ENCODE measurements at places on chromosomes 1 and 21.

DNA sequence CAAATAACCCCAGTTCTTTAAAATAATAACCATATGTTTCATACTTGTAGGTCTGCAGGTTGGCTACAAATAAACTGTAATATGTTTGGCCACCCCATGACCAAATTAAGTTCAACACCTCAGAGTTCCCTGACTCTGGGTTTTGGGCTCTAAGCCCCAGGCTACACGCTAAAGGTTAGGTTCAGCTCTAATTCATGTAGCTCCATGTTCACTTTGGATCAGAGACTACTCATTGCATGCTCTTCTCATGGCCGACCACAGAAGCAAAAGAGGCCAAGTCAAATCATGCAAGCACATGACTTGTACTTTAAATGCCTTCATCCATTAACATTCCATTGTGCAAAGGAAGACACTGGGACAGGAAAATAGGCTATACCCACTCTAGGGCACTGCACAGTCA lies 66.2 kb downstream of the MRPL39 start:
- DNase-seq, result no peak

DNA sequence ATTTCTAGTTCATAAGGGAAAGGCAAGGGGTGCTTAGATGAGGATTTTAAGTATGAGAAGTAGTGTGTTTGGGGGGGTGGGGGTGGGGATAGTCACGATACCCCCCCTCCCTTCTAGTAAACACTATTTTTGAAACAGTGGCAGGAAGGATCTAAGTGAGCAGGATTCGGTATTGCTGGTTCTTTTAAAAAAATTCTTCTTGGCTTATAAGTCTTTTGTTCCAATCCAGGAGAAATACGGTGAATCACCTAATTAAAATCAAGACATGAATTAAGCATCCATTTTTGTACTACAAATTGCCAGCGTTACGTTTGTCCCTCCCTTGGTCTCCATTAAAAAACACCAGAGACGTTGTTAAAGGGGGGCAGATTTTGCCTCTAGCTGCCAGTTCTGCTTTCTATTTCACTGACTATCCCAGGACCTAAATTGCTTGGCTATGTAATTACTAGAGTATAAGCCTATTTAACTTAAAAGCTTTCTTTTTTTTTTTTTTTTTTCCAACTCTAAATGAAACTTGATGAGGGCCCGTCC lies 911 bp downstream of the LMO4 start:
- no peak for DNase-seq

DNA sequence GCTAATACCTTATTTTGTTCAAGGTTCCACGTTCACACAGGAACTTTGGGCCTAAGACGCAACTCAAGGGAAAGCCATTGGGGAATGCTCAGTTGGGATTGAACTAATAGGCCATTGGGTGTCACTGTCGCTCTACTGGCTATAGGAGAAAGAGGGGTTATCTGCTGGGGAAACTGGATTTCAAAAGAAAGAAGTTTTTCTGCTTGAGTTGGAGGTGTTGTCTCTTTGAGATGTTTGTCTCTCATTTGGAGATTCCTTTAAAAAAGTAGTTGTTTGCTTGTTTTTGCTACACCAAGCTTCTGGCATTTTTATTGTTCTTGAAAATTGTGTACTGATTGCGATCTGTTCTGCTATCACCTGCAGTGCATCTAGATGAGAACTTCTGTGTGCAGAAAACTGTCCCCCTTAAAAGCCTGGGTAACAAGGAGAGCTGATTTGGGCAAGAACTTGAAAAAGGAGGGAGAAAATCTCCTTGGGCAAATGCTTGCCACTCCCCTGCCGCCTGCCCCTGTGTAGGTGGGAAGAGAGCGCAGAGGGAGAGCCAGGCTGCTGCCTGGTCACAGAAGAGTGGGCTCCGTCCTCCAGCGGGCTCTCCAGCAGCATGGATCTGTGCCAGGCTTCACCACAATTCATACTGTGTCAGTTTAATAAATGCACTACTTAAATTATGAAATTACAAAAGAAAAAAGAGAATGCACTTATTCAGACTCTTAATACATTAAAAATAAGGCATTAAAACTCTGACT lies 39.9 kb downstream of the PEX14 start:
- no peak for DNase-seq

DNA sequence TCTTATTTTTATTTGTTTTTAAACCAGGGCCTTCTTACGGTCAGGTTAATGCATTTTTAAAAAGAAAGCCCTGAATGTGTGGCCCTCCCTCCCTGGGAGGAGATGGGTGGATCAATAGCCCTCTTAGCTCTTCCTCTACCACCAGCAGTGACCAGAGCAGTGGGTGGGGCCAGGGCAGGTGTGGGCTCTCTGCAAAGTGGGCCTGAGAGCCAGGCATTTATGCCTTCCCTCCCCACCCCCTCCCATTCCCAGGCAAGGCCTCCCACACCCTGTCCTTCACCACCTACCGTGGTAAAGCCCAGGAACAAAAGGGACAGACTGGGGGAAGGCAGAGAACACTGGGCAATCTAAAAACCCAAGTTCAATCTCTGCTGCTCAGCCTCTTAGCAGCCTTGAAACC lies 63.9 kb downstream of the SSBP3 start:
- no peak for DNase-seq

GRCh38 chr1:10232163-10232562 lies 21.8 kb downstream of the KIF1B start:
- no peak for DNase-seq

- DNase-seq, result no peak
Observed at GRCh38 chr1:185367218-185367617, 50.2 kb upstream of the IVNS1ABP start.

DNA sequence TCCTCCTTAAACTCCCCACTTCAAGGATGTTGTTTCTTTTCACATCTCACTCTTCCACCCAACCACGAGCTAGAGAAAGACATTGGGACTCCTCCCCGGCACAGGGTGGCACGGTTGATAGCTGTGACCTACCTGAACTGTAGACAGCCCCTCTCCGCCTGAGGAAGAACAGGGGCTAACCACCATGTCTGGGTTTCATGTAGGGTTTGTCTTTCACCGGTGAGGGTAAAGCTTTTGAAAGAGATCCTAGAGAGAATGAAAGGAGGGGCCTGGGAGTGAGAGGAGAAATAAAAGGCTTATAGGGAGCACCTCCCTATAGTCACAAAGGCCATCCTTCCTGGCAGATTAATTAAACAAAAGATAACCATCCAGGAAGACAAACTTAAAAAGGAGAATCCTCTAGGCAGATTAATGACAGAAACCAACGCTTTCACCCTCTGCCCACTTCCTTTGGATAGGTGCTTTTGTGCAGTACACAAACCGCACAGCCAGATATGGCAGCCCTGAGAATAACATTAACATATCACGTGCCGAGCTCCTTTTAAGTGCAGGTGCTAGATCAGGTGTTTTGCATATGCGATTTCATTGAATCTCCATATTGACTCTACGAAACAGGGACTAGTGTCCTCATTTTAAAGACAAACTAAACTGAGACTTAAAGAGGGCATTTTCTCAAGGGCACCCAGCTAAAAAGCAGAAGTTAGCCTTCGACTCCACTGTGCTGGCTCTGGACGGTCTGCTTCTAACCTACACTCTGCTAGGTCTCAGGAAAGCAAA lies 178.1 kb upstream of the RUNX1 start:
- no peak for DNase-seq

DNA sequence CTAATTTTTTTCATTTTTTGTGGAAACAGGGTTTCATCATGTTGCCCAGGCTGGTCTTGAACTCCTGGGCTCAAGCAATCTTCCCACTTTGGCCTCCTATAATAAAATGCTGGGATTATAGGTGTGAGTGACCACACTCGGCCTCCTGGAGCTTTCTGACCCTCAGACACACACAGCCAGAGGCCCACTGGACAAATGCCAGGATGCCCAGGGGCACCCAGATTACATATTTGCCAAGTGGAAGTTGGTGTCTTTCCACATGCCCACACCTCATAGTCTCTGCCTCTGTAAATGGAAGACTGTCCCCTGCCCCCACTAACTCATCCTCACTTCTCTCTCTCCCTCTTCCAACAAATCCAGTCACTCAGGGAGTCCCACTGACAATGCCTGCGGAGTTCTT lies 63.4 kb upstream of the LRP8 start:
- no peak for DNase-seq

GRCh38 chr1:171457412-171457811 lies 27.9 kb upstream of the PRRC2C start:
- DNase-seq, result no peak

DNA sequence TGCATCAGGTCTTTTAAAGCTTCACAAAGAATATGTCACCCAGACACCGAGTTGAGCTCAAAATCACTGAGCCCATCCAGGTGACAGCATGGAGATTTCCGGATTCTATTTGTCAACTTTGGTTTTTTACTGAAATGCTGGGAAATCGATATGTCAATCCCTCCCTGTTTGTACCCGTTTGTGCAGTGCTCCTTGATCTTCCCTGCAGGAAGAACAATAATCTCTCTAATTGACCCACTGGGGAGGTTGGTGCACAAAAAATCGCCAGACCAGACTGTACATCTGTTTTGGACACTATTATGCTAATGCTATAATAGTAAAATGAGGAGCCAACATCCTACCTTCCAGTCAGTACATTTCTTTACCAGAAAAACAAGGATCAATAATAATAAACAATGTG lies 1.8 kb downstream of the BARHL2 start:
- no peak for DNase-seq

DNA sequence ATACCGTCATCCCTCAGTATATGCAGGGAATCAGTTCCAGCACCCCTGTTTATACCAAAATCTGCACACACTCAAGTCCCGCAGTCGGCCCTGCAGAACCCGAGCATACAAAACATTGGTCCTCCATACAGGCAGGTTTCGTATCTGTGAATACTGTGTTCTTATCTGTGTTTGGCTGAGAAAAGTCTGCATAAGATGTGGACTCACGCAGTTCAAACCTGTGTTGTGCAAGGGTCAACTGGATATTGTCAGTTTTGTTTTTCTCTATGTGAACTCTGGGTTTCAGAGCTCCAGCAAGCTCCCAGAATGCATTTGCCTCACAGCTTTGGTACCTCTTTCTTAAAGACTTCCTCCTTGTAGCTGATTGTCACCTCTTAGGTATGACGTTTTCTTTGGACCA lies 100.6 kb downstream of the NR5A2 start:
- DNase-seq, result no peak

DNA sequence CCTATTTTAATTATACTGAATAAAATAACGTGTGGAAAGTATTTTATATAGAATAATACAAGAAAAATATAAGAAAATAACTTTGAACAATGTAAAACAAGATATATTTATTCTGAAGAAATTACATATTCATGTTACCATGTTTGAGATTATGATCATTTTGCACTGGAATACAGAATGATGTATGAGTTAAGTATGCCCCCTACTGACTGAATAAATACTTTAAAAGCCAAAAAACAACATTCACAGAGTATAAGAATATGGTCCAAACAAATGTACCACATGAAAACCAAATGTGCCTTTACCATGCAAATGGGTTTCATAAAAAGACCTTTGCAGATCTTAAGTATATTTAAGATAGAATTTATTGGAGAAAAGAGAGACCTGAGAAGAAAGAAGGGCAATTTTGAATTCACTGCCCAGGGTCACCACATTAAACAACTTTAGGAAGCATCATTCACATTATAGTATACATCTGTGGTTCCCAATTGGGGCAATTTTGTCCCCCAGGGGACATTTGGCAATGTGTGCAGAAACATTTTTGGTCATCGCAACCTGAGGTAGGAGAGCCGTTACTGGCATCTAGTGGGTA lies 136.6 kb upstream of the GFI1 start:
- no peak for DNase-seq

- no peak for DNase-seq
Observed at GRCh38 chr1:167272369-167272957, 51.8 kb downstream of the POU2F1 start.

DNA sequence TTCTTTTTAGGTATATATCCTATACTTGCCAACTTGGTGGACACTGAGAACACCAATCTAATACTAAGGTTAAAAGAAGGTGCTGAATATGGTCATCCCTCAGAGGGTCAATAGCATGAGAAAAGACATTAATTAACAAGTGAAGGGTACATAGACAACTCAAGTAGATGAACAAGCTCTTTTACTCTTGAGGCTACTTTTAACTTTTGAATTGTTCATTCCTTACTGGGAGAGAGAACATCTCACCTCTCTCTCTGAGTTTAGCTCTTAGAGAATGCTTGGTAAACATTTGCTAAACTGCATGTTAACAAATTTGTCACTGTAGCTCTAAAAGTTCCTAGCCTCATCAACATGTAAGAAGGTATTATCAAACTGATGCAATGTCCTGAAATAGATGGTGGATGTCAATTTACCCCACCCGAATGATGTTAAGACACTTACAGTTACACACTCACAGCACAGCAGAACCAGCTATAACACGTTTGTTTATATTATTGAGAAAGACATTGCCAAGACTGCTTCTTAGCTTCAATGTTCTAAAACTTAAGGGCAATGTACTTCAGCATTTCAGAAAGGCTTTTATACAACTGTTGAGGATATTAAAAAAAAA lies 35.9 kb downstream of the HEATR1 start:
- no peak for DNase-seq

- peak; percentile 9 for DNase-seq
Observed at GRCh38 chr1:21782349-21782867, 541 bp downstream of the USP48 start.

DNA sequence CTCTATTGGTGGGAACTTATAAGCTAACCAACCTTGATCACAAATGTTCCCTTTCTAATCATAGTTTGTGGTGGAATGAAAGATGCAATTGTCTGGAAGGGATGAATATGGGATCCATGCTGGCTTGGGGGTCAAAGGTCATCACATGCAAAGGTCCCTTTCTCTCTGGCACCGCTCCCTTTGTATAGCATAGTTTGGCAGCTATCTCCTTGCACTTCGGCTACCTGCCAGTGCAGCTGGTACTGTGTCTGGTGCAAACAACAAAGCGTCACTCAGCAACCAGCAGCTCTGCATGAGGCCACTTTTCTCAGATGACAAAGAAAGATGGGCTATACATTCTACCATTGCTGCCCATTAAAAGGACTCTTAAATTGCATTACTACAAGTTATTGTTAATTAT lies 188.2 kb upstream of the NFIA start:
- DNase-seq, result no peak

- DNase-seq, result no peak
Observed at GRCh38 chr21:35034203-35034926, 14.7 kb downstream of the RUNX1 start.

GRCh38 chr21:32457360-32457840 lies 44.9 kb downstream of the EVA1C start:
- no peak for DNase-seq

DNA sequence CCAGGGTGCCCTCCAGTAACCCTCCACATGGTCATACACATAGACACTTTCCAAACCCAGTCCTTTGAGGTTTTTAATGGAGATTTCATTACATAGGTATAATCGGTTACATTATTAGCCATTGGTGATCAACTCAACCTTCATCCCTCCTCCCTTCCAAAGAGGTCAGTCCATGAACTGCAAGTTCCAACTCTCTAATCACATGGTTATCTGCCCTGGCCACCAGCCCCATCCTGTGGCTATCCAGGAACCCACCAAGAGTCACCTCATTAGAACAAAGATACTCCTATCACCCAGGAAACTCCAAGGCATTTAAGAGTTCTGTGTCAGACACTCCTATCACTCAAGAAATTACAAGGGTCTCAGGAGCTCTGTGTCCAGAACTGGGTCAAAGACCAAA lies 12.2 kb downstream of the ATP1A4 start:
- no peak for DNase-seq

Data from stimulated activated CD8-positive, alpha-beta memory T cell treated with anti-CD3 and anti-CD28 coated beads, Interleukin-4, amount 100 ng/mL, for 4 hours (primary cell).